A549 (cell line): ENCODE measurements at places on chromosomes 6 and 20. TPM values are rescaled to one million over a fixed set of nuclear protein-coding genes. Genes with fewer than 3 reads are reported as not detected.

DNA sequence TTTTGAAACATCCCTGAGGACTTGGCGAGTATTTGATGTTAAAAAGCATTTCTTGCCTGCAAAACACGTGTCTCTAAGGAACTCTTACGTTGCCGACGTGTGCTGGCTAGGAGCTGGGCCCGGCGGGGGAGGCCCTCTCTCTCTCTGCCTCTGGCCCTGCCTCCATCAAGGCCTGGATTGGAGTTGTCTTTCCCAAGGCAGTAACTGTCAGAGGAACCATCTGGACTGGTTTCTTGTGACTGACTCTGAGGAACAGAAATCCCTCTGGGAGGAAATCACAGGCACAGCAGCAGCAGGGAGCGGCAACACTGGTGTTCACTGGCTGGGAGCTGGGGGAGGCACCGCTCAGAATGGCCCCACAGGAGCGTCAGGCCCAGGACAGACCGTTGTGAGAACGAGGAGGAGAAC is 244.2 kb downstream of the NRN1 start:
- DNase-seq, result no peak

Gene CALHM6
- polyA plus RNA-seq, result 0.31 TPM in 1 of 3 replicates, not detected in the others

DNA sequence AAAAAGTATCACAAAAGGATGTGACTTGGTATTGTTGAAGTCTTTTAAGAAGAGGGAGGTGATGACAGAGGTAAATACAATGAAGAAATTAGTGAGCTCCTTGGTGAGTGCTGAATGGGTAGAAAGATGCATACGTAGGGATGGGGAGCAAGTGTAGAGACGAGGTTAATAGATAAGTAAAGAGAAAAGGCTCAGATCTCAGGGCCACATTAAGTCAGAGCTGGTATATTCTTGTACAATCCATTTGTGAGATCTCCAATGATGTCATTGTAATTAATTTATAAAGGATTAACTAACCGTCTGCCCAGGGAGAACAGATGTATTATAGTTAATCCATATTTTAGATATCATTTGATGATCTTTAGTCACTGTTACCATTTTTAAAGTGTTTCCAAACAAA is 43.4 kb downstream of the SMPDL3A start:
- no peak for DNase-seq

DNA sequence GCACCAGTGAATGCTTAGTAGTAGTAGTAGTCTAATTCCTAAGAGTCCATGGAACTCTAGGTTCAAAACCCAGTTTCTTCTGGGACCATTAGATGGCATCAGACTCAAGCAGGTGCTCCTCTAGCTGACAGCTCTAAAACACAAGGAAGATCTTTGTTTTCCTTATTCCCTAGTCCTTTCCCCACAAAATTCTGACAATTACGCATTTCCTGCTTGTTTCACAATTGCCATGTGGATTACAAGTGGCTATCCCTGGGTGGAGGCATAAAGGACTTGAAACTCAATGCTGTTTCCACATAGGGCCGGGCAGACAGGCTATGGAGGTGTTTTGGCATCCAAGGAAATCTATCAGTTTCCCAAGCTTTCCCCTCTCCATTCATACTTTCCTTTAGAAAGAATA is 9.2 kb upstream of the HLA-DOB start:
- DNase-seq, result peak; percentile 24

GRCh38 chr6:120211955-120212792 is 862.6 kb upstream of the MAN1A1 start:
- no peak for DNase-seq

DNA sequence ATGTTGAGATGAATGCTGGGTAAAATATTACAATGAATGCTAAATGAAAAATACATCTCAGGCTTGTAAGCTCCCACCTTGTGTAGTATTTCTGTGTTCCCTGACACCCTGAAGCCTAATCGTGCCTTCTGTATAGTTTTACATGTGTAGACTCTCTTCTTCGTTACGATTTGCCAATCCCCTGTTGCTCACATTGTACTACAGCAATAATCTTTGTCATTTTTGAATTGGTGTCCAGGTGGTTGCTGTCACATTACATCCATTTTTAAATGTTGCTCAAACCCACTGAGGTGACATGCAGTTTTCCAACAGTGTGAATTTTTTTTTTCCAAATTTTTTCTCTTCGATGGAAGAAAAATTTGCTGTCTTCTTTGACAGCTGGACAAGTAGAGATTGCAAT is 300.0 kb upstream of the FLRT3 start:
- no peak for DNase-seq

DNA sequence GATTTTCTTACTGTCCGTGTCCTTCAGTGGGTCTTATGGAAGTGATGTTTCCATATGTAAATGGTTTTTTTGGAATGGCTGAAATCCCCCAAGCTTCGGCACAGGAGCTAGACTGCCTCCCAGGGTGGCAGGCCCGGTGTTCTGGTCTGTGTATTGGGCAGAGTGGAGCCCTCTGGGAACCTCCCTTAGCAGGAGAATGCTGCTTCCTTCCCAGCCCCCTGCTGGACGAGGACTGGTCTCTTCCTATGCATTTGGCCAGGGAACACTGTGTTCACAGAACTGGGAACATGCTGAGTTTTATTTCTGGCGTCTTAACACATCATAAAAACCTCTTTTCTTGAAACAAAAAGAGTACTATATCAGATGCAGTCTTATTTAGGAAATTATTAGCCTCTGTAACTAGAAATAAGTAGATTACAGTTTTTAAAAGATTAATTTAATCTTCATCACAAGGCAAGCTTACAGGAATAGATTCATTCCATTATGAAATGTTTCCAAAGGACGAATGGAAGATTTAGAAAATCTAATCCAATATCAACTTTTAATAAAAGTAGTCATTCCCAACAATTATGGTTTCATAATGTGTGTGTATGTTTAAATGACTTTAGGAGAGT is 56.6 kb downstream of the SYTL3 start:
- DNase-seq, result peak; percentile 73

Gene MAP3K7
- 12.6 to 14.0 TPM (median 13.7 TPM) in 3 replicates for polyA plus RNA-seq

DNA sequence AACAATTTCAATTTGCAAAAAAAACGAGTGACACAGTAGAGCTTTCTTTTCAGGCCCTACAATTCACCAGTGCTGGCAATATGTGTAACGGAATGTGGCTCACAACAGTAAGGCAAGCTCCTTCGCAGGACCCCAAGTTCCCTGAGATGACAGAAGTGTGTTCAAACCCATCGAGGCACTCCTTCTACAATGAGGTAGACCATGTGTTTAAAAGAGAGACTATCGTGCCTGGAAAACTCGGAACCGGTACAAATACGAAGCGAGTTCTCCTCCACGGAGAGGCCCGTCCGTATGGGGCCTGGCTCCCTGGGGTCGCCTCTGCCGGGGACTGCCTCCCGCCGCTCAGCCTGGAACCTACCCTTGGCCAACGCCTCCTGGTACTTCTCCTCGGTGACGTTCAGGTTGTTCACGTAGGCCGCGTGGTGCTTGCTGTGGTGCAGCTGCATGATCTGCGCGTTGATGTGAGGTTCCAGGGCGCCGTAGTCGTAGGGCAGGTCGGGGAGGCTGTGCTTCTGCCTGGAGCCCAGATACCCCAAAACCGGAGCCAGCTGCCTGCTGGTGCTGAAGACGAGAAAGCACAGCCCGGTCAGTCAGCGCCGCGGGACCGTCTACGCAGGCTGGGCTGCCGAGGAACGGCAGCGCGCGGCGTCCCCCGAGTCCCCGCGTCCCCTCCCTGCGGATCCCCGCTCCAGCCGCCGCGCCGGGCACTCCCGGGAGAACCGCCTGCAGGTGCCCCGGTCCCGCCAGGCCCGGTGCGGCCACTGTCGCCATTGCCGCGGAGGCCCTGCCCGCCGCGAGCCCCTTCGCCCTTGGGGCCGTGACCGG is 526 bp downstream of the SOD2 start:
- no peak for DNase-seq

Gene FOXQ1
- polyA plus RNA-seq, result 3.1 to 3.6 TPM (median 3.6 TPM) in 3 replicates

DNA sequence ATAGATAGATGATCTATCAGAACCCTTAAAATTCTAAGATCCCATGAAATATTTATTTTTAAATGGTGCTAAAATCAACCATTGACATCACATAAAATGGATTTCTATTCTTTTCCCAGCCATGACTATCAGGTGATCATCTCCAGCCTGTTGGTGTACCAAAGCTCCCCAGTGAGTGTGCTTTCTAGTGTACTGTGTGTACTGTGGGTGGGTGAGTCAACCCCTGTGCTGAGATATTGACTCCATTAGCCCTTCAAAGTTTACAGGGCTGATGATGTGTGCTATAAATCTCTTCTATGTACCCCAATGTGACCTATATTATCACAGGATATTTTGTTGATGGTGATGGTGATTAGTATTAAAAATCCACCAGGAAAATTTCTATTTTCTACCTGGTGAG is 344.6 kb downstream of the MMUT start:
- DNase-seq, result no peak

GRCh38 chr6:117397536-117398227 is 28.1 kb downstream of the ROS1 start:
- DNase-seq, result no peak

Gene CTCFL
- 0.03 TPM in 2 of 3 replicates, not detected in the other for polyA plus RNA-seq

Gene VGLL2
- polyA plus RNA-seq, result not detected in 3 replicates

GRCh38 chr6:54993294-54993693 is 146.7 kb downstream of the FAM83B start:
- DNase-seq, result no peak

- no peak for DNase-seq
Measured at GRCh38 chr6:170112583-170112860, 178.4 kb downstream of the DLL1 start.

- DNase-seq, result no peak
Measured at GRCh38 chr6:122151066-122151465, 248.4 kb upstream of the HSF2 start.
